Heart right ventricle (tissue), 16 donors: ENCODE measurements at places on chromosomes 3 and 15. TPM values are rescaled to one million over a fixed set of nuclear protein-coding genes. Genes with fewer than 3 reads are reported as not detected.

CPLX3 gene
- total RNA-seq = 1.3 TPM

CLSTN2 gene
- total RNA-seq = 10.7 TPM

DNA sequence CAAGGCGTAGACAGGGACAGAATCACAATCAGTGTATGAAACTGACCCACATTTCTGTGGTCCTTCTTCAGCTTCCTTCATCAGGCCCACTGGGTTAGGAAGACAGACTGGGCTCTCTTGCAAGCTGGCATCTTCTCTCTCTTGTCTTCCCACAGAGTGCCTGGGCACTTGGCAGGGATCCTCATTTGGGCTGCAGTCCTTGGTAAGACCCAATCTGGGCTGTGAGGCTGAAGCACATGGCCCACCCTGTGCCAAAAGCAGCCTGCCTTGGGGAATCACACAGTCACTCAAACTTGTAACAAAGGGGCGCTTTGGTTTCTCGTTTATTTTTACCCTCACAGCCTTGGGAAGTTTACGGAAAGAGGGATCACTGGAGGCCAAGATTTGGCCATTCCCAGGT lies 8.2 kb upstream of the EPHB3 start:
- DNase-seq = no peak

DNA sequence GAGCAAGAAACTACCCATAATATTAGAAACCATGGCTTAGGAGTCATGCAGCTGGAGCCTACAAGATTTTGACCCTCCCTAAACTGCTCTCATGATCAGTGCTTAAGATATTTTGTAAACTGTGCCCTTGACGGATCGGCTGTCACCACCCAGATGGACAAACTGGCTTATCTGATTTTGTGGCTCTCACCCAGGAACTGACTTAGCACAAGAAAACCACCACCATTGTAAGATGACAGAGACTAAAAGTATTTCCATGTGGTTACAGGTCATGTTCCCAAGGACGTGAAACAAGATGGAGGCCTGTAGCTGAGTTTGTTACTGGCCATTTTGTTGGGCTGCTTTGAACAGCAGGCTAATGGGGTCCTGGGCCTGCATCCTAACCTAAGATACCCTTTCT lies 940.9 kb downstream of the OTOL1 start:
- DNase-seq = no peak

GRCh38 chr15:50418041-50418583 lies 6.1 kb upstream of the USP8 start:
- DNase-seq = no peak
